ENCODE measurements at places on chromosomes 2 and 18. TPM values are rescaled to one million over a fixed set of nuclear protein-coding genes. Genes with fewer than 3 reads are reported as not detected.

HOXD4 gene
- total RNA-seq = not detected

DSC1 gene
- total RNA-seq = 0.05 TPM

RBM44 gene
- 1.4 TPM for total RNA-seq

MYO5B gene
- 0.23 TPM for total RNA-seq

SATB2 gene
- total RNA-seq = 0.21 TPM

CD28 gene
- 175 TPM for total RNA-seq

VWC2L gene
- total RNA-seq = not detected

PCARE gene
- not detected for total RNA-seq

CNNM3 gene
- 19.2 TPM for total RNA-seq

RRM2 gene
- 382 TPM for total RNA-seq
